ENCODE measurements at places on chromosomes 11 and 22.
A peak's percentile ranks its signal among the peaks of the same experiment; 100 is the strongest.

DNA sequence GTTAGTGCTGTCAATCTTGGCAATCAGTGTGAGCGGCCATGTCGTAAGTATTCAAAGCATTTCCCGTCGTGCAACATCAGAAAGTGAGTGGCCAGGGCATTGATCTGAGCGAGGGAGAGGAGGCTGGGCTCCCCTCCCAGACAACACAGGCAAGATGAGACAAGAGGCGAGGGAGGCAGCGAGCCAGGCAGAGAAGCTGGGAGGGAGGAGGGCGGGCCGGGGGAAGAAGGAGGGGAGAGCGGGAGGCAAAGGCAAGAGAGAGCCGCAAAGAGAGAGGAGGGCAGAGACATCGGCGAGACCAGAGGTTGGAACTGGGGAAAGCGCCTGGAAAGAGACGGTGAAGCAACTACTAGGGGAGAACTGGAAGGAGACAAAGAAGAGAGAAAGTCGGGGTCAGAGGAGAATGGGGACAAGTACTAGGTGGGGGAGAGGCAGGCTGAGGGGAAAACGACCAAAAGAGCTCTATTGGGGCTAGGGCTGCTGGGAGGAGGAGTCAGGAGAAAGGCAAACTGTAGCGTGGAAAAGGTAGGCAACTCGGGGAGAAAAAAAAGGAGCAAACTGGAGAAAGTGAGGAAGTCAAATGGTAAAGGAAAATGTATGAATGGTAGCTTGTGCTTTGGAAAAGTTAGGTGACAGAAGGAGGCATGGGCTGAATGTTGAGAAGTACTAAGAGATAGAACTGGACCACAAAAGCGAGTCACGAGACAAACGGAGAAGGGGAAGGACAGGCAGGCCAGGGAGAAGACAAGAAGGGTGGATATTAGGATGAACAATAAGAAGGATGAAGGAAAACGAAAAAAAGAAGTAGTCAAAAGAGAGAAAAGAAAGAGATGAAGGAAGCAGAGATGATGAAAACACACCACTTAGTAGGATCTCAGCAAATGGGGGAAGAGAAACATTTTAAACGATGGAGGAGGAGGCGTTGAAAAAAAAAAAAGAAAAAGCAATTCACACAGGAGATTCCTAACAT, 130.5 kb upstream of the C11orf58 start:
- no peak overlapping the region for H3K4me3 ChIP-seq
- no peak for DNase-seq
- H3K36me3 ChIP-seq, result no peaks in the 10 kb centered on the region
- H3K4me1 ChIP-seq, result peaks cover 31% of the 10 kb centered on the region

DNA sequence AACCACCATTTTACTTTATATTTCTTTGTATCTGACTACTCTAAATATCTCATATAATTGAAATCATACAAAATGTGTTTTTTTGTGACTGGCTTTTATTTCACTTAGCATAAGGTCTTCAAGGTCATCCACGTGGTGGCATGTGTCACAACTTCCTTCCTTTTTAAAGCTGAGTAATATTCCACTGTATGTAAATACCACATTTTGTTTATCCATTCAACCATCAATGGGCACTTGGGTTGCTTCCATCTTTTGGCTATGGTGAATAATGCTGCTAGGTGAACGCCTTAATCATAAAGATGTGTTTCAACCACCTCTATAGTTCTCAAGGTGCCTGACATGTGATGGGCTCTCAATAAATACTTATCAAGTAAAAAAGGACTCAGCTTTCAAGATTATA, 15.5 kb downstream of the RAB30 start:
- no peak overlapping the region for H3K27ac ChIP-seq
- no peak for DNase-seq
- H3K27me3 ChIP-seq, result no peaks in the 10 kb centered on the region
- H3K4me1 ChIP-seq, result peaks cover 87% of the 10 kb centered on the region
- H3K4me3 ChIP-seq, result no peak overlapping the region

GRCh38 chr11:65498042-65498726, 661 bp upstream of the MALAT1 start:
- H3K4me1 ChIP-seq, result peaks cover 34% of the 10 kb centered on the region
- H3K4me3 ChIP-seq, result no peak overlapping the region
- H3K27me3 ChIP-seq, result no peaks in the 10 kb centered on the region
- no peak for DNase-seq

DNA sequence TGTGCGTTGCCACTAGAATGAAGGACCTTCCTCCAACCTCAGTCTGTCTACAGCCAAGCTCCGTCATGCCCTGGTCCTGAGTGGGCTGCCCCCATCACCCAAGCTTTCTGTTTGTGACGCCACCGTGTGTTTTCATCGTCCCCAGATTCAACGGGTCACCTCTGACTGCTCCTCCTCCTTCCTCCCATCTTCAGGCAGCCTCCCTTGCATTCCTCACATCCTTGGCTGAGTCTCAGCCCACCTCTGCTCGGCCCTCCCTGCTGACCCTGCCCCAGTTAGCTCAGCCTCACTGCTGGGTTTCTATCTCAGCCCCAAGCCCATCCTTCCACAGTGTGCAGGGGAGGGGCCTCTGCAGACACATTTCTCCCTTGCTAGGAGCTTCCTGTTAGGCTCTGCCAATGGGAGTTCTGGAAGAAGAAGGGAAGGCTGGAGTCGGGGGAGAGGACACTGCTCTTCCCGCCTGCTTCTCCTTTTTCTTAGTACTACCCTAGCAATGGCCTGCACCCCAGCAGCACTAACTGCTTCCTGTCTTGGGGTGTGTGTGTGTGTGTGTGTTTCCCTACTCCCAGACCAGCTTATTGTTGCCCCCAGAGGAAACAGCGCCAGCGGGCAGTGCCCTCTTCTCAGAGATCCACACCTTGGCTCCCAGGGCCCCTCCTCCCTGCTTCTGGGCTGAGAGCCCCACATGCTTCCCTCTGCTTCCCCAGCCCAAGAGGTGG, 5.2 kb downstream of the IFT27 start:
- H3K27me3 ChIP-seq, result no peaks in the 10 kb centered on the region
- no peak for DNase-seq
- H3K27ac ChIP-seq, result no peak overlapping the region

- H3K27me3 ChIP-seq, result peaks cover 2% of the 10 kb centered on the region
- DNase-seq, result no peak
- H3K36me3 ChIP-seq, result no peaks in the 10 kb centered on the region
- no peak overlapping the region for H3K27ac ChIP-seq
- H3K4me1 ChIP-seq, result no peaks in the 10 kb centered on the region
Observed at GRCh38 chr11:95451682-95452081, 220.7 kb upstream of the SESN3 start.

- no peaks in the 10 kb centered on the region for H3K36me3 ChIP-seq
- H3K4me3 ChIP-seq, result no peak overlapping the region
- H3K27me3 ChIP-seq, result peaks cover 61% of the 10 kb centered on the region
- DNase-seq, result no peak
Observed at GRCh38 chr11:18802381-18803257, 11.0 kb upstream of the PTPN5 start.

DNA sequence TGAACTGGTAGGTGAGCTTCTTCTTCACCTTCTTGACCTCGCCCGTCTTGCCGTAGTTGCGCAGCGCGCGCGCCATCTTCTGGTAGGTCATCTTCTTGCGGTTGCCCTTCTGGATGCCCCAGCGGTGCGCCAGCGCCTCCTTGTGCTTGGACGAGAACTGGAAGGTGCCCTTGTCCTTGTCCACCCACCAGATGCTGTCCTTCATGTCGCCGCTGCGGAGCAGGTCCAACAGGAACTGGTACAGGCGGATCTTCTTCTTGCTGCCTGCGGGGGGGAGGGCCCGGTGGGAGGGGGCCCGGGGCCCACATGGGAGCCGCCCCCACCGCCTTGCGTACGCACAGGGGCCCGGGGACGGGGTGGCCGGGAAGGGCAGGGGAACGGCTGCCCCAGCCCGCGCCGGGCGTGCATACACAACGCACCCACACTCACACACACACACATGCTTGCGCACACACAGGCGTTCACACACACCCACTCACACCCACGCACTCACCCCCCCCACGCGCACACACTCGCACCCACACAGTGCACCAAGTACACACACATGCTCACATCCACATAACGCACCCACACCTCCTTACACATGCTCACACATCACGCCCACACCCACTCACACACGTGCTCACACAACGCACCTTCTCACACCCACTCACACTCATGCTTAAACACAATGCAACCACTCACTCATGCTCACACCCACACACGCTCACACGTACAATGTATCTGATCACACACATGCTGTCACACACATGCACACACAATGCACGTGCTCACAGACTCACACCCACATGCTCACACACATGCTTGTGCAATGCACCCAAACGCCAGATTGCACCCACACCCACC, 3.0 kb upstream of the MYBPC3 start:
- peak overlapping the region; percentile 55 for H3K4me3 ChIP-seq
- H3K27me3 ChIP-seq, result no peaks in the 10 kb centered on the region
- H3K27ac ChIP-seq, result no peak overlapping the region
- peak; percentile 95 for DNase-seq

GRCh38 chr22:41305646-41306045, 4.3 kb downstream of the ZC3H7B start:
- DNase-seq, result no peak
- no peaks in the 10 kb centered on the region for H3K36me3 ChIP-seq
- H3K4me3 ChIP-seq, result no peak overlapping the region
- peak overlapping the region; percentile 29 for H3K27ac ChIP-seq

DNA sequence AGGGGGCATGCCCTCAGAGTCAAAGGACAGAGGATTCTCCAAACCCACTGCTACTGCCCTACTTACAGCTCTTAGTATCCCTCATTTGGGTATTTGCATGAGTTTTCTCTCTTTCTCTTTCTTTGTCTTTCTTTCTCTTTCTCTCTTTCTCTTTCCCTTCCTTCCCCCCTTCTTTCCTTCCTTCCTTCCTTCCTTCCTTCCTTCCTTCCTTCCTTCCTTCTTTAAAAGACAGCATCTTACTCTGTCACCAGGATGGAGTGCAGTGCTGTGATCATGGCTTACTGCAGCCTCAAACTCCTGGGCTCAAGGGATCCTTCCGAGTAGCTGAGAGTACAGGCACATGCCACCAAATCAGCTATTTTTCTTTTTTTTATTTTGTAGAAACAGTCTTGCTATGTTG, 14.0 kb upstream of the MMP7 start:
- no peak overlapping the region for H3K4me3 ChIP-seq
- H3K36me3 ChIP-seq, result no peaks in the 10 kb centered on the region
- H3K27ac ChIP-seq, result no peak overlapping the region
- H3K4me1 ChIP-seq, result peaks cover 7% of the 10 kb centered on the region
- H3K27me3 ChIP-seq, result no peaks in the 10 kb centered on the region

DNA sequence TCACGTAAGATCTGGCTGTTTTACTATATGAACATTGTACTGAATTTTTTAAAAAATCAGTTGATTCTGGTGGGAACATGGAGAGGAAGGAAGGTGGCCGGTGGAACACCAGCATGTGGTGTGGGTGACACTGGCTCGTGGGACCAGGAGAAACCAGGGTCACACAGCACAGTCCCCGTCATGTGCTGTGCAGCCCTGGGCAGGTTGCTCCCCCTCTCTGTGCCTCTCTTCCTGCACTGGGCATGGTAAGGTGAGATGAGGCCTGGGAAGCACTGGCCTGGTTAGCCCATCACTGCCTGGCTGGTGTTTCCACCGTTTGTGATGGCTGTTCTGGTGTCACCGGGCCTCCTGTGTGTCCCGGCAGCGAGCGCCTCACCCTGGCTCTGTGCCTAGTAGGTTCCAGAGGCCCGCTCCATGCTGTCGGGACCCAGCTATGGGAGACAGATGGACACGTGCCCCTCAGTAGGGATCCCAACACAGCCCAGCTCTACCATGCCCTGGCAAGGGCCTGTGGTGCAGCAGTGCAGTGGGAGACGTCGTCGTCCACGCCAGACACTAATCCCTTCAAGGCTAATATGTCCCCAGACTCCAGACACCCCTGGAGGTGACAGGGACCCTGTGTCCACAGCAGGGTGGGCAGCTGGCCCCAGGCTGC, 88.2 kb upstream of the LINC01488 start:
- peaks cover 3% of the 10 kb centered on the region for H3K27me3 ChIP-seq
- no peak overlapping the region for H3K4me3 ChIP-seq
- peaks cover 5% of the 10 kb centered on the region for H3K4me1 ChIP-seq
- H3K27ac ChIP-seq, result no peak overlapping the region
- no peak for DNase-seq
- H3K36me3 ChIP-seq, result peaks cover 2% of the 10 kb centered on the region

DNA sequence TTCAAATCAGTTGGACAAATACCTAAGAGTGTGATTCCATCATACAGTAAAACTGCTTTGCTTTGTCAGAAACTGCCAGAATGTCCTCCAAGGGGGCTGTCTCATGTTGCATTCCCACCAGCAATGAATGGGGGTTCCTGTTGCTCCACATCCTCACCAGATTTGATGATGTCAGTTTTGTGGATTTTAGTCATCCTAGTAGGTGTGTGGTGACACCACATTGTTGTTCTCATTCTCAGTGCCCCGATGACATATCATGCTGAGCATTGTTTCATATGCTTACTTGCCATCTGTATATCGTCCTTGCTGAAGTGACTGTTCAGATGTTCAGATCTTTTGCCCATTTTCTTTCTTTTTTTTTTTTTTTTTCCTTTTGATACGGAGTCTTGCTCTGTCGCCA, 37.0 kb downstream of the CDPF1 start:
- DNase-seq, result no peak
- H3K4me3 ChIP-seq, result no peak overlapping the region
- H3K27ac ChIP-seq, result no peak overlapping the region
- H3K27me3 ChIP-seq, result no peaks in the 10 kb centered on the region
- H3K4me1 ChIP-seq, result no peaks in the 10 kb centered on the region

DNA sequence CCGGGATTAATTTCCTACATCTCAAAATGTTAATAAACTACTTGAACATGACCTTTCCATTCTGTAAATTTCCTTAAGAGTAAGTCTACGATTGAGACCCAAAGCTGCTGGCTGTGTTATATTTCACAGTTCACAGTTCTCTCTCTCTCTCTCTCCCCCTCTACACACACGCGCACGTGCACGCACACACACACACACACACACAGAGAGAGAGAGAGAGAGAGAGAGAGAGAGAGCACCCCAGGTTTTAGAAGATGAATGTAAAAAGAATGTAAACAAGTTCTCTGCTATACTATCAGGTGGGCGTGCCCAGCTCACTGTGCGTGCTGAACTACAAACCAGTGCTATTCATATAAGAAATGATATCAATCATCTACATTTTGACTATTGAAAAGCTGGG, 3.3 kb downstream of the BDNF start:
- H3K4me3 ChIP-seq, result peak overlapping the region; percentile 34
- no peaks in the 10 kb centered on the region for H3K36me3 ChIP-seq
- H3K27ac ChIP-seq, result peak overlapping the region; percentile 27

GRCh38 chr11:108592591-108593213, 866 bp downstream of the EXPH5 start:
- peaks cover 11% of the 10 kb centered on the region for H3K4me1 ChIP-seq
- peaks cover 17% of the 10 kb centered on the region for H3K27me3 ChIP-seq

DNA sequence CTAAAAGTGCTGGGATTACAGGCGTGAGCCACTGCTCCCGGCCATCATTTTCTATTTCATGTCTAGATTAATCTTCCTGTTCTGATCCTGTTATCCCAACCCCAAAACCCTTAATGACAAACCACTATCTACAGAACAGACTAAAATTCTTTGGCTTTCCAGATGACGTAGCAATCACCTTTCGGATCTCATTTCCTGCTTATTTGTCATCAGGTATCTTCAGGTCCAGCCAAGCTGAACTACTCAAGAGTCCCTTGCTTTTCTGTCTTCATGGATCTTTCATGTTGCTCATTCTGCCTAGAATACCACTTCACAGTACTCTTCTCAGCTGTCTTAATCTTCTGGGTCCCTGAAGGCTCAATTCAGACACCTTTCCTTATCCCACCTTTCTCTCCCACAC, 27.4 kb upstream of the IPO7 start:
- H3K4me3 ChIP-seq, result no peak overlapping the region
- H3K4me1 ChIP-seq, result no peaks in the 10 kb centered on the region
- no peaks in the 10 kb centered on the region for H3K36me3 ChIP-seq
- H3K27me3 ChIP-seq, result no peaks in the 10 kb centered on the region
- DNase-seq, result no peak
- no peak overlapping the region for H3K27ac ChIP-seq

Measured in osteocyte (in vitro differentiated cells).